ENCODE measurements at places on chromosomes 3 and 15.

DNA sequence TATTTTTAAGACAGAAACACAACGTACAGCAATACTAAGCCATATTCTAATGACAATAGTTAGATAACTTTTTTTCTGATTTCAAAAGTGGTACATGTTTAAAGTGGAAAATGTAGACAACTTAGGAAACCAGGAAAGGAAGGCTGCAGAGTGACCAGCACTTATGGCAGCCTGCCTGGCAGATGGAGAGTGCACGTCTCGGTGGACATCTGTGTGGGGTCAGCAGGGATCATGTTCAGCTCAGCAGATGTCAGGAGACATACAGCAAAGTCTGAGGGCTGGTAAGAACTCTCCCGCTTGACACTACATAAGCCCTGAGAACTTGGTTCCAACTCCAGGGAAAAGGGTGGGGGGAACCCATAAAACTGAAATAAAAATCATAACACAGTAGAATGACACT is 128.6 kb upstream of the ADPGK start:
- no peak for DNase-seq

DNA sequence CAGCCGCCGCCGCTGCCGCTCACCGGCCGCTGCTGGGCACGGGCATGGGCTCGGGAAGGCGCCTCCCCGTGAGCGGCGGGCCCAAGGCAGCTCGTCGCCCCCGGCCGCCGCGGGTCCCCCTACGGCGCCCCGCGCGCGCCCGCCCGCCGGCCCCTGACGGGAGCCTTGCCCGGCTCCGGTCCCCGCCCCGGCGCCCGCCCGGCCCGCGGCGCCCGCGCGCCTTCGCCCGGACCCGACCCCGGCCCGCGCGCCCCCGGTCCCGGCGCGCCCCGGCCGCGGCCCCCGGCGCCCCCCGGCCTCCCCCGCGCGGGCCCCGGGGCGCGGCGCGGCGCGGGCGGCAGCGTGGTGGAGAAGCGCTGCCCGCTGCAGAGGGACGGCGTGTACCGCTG is 177.7 kb downstream of the OR4M2 start:
- no peak for DNase-seq

- no peak for DNase-seq
Measured at GRCh38 chr3:154003649-154004048, 117.5 kb upstream of the ARHGEF26 start.

GRCh38 chr3:156885761-156886160 is 59.6 kb downstream of the LEKR1 start:
- no peak for DNase-seq

GRCh38 chr3:111695636-111696117 is 100.5 kb upstream of the ZBED2 start:
- no peak for DNase-seq

All from NCI-H2107 (cell line).